NCI-H1417 treated with DMSO at 0.1 percent for 48 hours (cell line): ENCODE measurements at places on chromosomes 3 and 15.

DNA sequence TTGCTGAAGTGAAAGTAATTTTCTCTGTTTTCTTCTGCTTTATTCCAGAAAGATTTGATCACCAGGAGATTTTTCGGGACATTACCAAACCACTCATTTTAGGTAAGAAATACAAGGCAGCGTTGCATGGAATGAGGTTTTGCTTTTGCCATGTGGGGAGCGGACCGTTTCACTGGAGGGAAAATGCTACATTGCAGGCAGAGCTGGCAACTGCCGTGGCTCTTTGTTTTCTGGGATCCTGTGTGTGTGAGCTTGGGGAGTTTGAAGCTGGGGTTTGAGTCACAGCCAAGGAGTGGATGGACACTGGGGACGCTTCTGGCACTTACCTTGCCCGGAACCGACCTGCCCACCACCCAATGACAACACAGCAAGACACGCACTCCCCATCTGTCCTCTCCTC, 109.9 kb downstream of the APBA2 start:
- DNase-seq, result no peak

- DNase-seq, result no peak
Measured at GRCh38 chr3:104556372-104557078, 810.2 kb upstream of the ALCAM start.

DNA sequence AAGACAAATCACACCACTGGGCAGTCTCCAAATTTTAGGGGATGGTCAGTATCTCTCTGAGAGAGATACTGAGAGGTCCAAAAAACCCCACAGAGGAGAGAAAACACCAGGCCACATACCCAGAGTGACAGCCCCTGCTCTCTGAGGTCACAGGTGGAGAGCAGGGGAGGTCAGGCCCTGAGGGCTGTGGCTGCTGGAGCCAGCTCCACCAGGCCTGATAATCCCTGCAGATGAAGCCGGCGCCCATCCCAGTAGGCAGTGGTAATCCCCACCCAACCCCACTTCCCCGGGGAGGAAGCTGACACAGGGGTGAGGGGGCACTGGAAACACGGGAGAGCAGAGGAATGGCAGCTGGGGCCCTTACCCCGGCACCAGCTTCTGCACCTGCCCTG, 31.2 kb upstream of the SRP14 start:
- no peak for DNase-seq

- DNase-seq, result no peak
Measured at GRCh38 chr15:39304201-39304841, 276.6 kb upstream of the THBS1 start.

GRCh38 chr3:192870822-192871221, 46.8 kb downstream of the MB21D2 start:
- DNase-seq, result no peak

- DNase-seq, result no peak
Measured at GRCh38 chr3:10771486-10772270, 44.4 kb upstream of the SLC6A11 start.

DNA sequence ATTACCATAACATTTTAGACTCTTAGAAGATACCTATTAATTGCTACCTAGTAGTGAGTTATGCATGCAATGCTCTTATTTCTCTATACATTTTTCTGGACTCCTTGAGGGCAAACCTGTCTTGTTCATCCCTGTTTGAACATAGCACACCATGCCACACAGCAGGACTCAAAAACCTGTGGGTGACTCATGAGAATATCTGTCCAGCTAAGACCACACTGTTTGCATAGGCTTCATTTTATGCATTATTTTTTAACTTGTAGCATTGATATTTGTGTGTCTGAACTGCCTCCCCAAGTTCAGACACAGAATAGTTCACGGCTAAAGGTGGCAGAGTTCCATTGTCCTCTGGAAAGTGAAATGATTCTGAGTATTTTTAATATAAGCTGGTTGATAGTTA, 1.8 kb downstream of the LMCD1 start:
- no peak for DNase-seq

DNA sequence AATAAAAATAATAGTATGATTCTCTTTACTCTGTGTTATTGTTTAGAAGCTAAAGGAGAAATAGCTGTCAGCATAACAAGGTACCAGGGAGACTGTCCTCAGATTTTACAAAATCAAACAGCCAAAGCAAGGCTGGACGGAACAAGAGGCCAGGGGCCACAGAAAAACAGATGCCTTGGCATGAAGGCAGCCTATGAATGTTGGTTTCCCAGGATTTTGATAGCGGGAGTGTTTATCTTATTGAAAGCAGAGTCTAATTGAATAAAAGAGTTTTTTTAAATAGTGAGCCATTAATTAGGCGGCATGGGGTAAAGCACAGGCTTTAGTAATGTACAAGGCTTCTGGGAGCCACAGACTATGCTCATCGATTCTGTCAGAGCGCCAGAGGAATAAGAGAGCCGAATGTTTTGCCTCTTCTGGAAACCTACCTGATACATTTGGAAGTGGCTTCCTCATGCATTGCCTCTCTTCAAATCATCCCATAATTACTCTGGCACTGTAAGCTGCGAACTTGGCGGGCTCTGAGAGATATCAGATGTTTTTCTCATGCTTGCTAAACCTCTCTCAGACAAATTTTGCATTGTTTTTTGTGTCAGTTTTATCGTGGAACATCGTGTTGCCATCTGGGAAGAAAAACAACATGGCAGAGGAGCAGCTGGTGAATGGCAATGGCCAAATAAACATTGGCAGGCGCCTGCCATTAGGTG, 30.4 kb upstream of the TMCO5A start:
- no peak for DNase-seq

- DNase-seq, result no peak
Measured at GRCh38 chr15:49083401-49084284, 37.4 kb upstream of the SECISBP2L start.

DNA sequence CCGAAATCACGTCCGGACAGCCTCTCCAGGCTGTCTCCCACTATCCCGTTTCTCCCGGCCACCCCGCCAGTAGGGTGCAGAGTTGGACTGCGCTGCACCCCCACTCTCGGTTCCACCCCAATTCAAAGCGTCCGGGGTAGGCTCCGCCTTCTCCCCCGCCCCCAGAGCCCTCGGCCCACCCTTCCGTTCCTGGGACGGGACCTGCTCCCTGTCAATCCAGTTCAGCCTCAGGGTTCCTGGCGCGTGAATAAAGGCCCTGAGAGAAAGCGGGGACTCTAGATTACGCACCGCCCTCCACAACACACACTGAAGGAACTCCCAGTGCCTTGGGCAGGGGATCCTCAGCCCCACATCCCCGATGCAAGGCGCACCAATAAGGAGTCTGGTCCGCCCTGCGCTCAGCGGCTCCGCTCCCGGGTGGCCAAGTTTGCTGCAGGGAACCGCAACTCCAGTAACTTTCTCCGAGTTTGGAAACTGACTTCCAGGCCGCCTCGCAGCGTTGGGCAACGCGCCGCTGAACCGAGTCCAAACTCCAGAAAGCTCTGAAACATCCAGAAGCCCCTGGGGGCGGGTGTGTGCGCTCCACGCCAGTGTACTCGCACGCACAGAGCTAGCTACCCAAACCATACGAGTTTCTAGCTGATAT, 1.9 kb downstream of the ADAMTS9 start:
- DNase-seq, result no peak

DNA sequence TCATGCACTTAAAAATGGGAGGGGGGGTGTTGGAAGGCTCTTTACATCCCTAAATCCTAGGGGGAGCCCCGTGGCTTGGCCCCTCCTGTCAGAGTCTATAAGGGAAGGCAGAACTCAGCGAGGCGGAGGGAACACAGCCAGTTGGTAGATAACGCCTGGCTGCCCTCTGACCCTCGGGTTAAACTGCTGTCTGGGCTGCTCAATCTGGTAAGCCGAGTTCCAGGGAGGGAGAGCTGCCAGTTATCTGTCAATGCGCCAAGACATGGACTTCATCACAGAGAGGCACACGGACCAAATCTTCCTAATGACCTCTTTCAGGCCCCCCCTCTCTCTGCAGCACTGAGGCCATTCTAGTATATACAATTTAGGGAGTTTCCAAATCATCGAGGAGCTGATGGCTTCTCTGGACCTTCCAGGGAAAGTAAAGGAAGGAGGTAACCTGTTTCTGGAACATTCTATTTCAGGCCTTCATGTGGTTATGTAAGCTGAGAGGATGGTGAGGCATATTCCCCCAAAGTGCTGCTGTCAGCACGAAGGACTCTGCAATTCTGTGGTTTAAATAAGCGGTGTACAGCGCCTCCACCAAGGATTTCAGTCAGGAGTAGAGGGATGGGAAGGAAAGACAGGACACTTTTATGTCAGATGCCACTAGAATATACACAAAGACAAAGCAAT, 349.0 kb downstream of the MCTP2 start:
- no peak for DNase-seq
